Breast epithelium (tissue), 4 donors: ENCODE measurements at places on chromosomes 7 and 10.

GRCh38 chr10:13146379-13146778 is 15.0 kb upstream of the MCM10 start:
- no peak for DNase-seq

GRCh38 chr10:113045147-113046055 is 95.4 kb downstream of the TCF7L2 start:
- DNase-seq, result no peak

DNA sequence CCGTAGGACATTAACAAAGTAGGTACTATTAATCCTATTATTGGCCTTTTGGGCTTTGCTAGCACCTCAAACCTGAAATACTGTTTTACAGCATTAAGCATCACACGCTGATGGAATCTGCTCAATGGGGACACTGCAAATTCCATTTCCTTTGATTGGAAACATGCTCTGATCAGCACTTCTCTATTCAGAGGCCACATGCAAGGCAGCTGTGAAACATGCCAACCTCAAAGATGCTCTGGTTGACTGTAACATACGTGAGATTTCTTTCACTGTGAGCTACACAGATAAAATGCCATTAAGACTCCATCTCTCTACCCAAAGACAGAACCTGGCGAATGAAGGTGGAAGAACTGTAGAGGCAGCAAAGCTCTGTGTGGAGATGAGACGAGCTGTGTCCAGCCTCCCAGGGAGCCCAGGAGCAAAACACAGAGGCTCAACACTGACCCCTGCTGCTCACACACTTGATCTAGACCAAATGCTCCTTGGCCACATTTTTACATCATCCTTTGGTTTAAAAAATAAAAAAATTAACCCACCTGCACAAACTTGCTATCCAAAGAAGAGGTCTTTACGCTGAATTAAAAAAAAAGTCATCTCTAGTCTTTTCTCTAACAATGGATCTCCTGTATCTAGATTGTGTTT is 8.0 kb downstream of the RSU1 start:
- no peak for DNase-seq

DNA sequence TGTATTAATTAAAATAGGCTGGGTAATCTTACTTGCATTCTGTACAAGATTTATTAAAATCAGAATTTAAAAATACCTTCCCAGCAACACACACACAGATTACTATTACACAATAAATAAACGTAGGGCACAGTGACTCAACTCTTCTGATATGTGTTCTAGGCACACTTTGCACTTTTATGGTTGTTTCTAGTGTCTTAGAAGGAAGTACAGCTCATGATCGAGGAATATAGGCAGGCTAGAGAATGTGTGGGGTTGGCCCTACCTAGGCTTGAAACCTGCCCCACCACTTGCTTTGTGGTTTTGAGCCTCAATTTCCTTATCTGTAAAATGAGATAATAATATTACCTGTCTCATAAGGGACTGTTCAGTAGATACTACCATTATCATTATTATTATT is 30.5 kb downstream of the ARMC3 start:
- DNase-seq, result no peak

GRCh38 chr7:155858521-155859061 is 46.3 kb upstream of the SHH start:
- DNase-seq, result no peak

DNA sequence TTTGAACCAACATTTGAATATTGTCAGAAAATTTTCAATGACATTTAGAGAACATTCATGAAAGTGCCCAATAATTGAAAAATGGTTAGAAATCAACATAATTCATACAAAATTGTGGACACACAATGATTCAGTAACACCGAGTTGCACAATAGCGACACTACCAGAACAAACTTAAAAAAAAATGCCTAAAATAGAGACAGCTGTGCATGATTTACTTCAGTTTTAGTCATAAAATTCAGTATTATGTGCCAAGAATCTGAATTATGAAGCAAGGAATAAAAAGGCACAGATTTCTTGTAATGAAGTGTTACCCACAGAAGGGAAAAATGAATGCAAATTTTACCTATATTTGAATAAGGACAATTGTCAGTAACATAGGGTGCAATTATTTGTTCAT is 396.0 kb downstream of the SEMA3D start:
- no peak for DNase-seq

- DNase-seq, result no peak
Observed at GRCh38 chr7:4626318-4626845, 55.7 kb upstream of the FOXK1 start.

- no peak for DNase-seq
Observed at GRCh38 chr10:124206616-124207015, 113.2 kb upstream of the CHST15 start.

DNA sequence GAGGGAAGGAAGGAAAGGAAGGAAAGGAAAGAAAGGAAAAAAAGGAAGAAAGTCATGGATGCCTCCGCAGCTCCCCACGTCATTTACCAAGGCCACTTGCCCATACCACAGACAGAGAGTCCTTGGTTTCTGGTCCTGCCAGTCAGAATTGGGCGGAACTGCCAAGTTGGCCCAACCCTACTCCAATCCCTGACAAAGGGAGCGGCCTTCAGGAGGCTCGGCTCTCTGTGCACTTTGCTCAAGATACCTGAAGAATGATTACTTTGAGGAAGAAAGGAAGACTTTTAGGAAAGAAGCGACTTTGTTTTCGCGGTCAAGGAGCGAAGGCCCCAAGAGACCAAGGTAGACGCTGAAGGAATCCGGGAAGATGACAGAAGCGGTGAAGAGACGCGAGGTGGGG is 49.1 kb upstream of the FXYD4 start:
- DNase-seq, result no peak

GRCh38 chr10:119871881-119872609 is 598 bp downstream of the MCMBP start:
- DNase-seq, result no peak

DNA sequence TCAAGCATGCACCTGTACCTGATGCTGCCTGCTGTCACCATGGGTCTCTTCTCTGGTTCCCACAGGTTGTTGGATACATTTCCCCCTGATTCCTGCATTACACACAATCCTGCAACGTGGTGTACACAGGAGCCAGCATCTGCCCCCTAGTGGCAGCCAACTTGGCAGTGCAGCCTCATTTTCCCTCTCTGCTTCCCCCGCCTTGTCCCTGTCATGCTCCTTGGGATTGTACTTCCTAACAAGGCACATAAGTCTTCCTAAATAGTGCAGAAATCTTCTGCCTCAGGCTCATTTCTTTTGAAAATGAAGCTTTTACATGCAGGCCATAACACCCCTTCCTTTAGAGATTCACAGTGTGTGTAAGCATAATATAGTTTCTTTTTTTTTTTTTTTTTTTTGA is 387.5 kb downstream of the CCSER2 start:
- no peak for DNase-seq

DNA sequence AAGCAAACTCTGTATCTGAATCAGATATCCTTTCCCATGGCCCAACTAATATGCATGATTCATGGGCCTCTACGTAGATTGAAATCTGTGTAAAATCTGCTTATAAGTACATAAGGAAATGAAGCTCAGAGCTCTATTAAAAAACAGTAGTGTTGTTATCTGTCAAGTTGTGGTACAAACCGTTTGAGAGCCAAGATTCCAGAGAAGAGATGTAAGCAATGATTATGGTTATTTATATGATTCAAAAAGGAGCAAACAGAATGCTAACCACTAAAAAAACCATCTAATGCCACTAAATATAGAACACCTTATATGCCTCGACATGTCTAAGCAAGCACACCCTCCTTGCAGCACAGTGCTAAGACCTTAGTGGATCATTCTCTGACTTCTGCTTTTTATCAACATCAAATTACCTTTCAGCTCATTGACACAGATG is 26.6 kb downstream of the RPP38 start:
- no peak for DNase-seq

DNA sequence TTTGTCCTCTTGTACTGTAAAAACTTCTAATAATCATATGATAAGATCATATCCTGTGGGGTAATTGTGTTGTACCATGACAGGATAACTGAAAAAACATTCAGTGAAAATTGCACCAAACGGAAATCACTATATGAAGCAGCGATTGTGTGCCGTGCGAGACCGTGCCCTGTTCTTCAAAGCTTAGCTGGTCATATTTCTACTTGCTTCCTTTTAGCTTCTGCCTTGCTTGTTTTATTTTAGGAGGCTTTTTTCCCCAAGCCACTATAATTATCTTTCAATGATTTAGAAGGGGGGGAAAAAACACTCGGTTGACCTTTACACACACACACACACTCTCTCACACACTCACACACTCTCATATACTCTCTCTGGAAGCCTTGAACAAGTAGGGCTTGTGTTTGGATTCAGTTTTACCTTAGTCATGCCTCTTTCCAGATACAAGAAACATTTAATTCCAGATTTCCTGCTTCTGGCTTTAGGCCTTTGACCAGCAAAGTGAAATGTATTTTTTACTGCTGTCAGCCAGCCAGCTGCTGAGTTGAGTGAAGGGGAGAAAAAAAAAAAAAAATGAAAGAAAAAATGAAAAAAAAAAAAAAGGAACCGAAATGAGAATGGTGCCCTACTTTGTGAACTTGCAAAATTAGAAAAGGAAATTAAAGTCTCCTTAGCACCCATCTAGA is 181.4 kb downstream of the ARID5B start:
- DNase-seq, result no peak

- no peak for DNase-seq
Observed at GRCh38 chr7:96899108-96899507, 106.2 kb upstream of the DLX6 start.

- DNase-seq, result no peak
Observed at GRCh38 chr10:90914992-90915765, 5.7 kb downstream of the ANKRD1 start.

GRCh38 chr10:114538181-114538906 is 119.7 kb downstream of the ABLIM1 start:
- no peak for DNase-seq

DNA sequence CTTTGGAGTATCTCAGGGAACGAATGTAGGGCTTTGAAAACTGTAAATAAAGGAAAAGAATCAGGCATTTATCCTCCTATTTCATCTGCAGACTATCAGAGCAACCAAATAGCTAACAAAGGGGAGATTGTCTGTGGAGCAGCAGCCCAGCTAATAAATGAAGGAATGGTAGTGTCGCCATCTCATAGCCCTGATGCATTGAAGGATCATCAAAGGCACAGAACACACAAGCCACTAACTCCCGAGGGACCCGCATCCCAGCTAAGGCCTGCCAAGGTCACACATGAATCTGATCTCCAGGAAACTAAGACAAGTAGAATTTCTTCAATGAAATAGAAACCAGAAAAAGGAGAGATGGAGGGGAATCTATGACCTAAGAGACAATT is 38.2 kb downstream of the CALML5 start:
- no peak for DNase-seq

DNA sequence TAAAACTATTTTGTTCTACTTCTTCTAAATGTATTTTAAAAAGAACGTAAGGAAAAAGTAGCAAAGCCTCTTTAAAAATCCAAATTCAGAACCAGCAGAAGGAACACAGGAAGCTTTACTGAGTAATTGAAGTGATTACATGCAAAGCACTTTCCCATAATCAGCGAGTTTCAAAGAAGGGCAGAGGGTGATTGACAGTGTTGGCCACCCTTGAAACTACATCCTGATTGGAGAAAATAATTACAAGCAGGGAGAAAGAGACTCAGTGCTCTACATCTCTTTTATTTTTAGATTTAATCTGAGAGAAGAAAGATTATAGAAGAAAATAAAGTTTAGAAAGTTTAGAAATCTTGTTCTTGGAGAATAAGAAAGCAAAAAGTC is 20.3 kb upstream of the HGF start:
- DNase-seq, result no peak

DNA sequence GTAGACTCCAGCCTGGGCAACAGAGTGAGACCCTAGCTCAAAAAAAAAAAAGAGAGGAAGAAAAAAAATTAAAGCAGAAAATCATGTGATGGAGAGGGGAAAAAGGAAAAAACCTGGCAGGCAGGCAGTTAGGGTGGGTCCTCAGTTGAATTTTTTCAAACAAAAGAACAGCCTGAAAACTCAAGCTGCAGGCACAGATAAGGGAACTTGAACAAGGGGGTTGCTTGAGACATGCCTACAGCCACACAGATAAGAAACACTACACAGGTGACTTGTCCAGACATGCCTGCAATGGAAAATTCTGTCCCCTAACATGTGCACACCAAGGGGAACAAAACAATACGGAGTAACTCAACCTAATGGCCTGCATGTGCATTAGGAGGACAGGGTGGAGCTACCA is 19.2 kb downstream of the VIM start:
- no peak for DNase-seq

DNA sequence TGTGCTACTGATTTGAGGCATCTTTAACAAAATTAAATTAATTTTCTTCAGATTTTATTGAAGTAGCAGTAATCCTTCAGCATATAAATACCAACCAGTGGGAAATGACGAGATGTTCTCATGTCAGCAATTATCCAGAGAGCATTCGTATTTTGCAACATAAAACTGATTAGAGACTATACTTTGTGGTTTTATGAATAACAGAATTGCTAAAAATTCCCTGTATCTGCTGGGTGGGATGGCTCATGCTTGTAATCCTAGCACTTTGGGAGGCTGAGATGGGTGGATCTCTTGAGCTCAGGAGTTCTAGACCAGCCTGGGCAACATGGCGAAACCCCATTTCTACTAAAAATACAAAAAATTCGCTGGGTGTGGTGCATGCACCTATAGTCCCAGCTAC is 56.9 kb downstream of the ATAD1 start:
- DNase-seq, result no peak

DNA sequence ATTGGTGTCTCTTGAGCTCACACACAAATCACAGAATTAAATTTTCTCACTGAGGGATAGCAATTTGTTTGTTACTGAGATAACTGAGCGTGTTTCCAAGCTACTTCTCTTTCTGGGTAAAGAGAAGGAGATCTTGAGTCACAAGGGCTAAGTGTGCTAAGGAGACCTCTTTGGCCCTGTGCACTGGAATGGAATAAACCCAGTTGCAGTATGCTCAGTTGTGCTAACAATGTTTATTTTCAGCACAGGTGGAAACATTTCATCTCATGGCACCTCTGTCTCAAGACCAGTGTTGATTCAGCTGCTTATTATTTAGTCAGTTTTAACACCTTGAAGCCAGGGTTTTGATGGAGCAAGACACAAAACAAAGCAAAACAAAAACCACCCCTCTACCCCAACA is 22.5 kb upstream of the UBE2H start:
- no peak for DNase-seq

- DNase-seq, result peak; percentile 51
Observed at GRCh38 chr7:157432957-157433576, 96.3 kb downstream of the DNAJB6 start.

- no peak for DNase-seq
Observed at GRCh38 chr7:103094102-103094501, 19.2 kb downstream of the ARMC10 start.
